ENCODE measurements at places on chromosomes 11 and 22. TPM values are rescaled to one million over a fixed set of nuclear protein-coding genes. Genes with fewer than 3 reads are reported as not detected.

DNA sequence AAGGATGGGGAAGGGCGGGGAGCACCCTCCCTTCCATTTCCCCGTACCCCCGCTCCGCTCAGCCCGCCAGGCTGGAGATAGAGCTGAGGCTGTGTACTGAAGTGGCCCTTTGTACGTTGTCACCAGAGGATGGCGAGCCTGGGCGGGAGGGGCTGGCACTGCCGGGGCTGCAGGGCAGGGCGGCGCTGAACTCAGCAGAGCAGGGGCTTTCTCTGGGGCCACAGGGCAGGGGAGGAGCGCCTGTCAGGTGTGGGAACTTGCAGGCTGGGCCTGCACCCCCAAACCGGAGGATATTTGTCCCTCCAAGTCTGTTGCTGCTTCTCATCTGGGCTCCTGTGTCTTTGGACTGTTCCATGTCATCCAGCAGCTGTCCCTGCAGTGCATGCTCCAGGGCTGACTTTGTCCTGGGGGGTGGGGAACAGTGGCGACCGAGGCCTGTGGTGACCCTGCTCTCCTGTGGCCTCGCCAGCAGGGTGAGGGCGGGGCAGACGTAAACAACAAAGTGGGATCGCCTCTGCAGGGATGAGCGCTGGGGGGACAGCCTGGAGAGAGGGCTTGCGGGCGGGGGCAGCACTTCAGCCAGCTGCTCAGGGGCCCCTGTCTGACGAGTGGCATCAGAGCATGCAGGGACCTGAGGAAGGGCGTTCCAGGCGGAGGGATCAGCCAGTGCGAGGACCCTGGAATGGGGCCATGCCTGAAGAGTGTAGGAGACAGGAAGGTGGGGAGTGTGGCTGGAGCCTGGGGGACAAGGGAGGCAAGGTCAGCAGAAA is 13.1 kb downstream of the MGAT3 start:
- DNase-seq: no peak

Gene TLCD5
- 4.2 TPM for total RNA-seq

GRCh38 chr11:118913411-118914125 is 12.2 kb downstream of the BCL9L start:
- DNase-seq: peak; percentile 44

DNA sequence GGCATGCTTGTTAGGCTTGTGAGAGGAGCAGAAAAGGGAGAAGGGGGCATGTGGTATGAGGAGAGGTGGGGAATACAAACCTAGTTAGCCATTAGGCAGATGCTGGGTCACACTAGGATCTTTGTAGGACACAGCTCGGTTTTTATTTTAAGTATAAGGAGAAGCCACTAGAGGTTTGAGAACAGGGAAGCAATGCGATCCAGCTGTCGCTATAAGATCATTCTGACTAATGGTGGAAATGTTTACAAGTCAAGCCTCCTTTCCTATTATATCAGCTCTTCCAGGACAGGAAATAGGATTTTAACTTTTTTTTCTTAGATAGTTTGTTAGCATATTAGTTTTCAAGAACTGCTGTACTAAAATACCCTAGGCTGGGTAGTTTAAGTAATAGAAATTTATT is 609.9 kb downstream of the INSC start:
- DNase-seq: no peak

DNA sequence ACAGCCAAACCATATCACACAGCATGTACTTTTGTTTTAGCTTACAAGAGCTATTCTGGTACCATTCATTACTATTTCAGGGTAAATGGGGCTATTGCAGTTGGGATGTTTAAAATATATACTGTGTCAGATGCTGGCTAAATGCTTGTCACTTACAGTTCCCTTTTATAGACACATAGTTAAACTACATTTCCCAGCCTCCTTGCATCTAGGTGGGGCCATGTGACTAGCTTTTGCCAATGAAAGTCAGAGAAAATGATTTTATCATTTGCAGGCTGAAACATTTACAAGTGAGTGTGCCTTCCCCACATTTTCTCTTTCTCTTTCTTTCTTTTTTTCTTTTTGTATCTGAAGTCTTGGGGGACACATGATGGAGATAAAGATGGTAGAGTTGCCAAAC is 7.8 kb upstream of the IFTAP start:
- DNase-seq: no peak

DNA sequence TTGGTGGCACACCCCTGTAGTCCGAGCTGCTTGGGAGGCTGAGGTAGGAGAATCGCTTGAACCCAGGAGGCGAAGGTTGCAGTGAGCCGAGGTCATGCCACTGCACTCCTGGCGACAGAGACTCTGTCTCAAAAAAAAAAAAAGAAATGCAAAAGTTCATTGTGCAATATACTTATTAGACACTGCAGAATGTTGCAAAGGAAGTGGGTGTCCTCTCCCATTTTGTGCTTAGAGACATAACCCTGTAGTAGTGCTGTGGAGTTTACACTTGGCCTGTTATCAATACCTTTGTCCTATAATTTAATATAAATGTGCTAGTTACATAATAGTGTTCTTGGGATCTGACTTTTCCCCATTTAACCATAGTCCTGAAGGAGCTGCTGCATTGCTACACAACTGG is 9.4 kb downstream of the BCL2L13 start:
- no peak for DNase-seq

Gene OR8G5
- 0.46 TPM for total RNA-seq

Gene BTBD18
- not detected for total RNA-seq

Measured in PC-3 (cell line).